LHCN-M2 (cell line): ENCODE measurements at places on chromosomes 5 and 9. TPM values are rescaled to one million over a fixed set of nuclear protein-coding genes. Genes with fewer than 3 reads are reported as not detected.

NFIB gene
- total RNA-seq, result 9.0 and 13.0 TPM in 2 replicates

BTNL8 gene
- not detected in 2 replicates for total RNA-seq

TMEM252 gene
- total RNA-seq, result not detected in 2 replicates

FOXE1 gene
- total RNA-seq, result not detected in 2 replicates

PRRT1B gene
- not detected in 2 replicates for total RNA-seq

OR1N2 gene
- total RNA-seq, result not detected in 2 replicates

LNPEP gene
- total RNA-seq, result 20.3 and 29.5 TPM in 2 replicates

DNAI1 gene
- not detected in 2 replicates for total RNA-seq

TICAM2 gene
- total RNA-seq, result 7.5 and 9.1 TPM in 2 replicates

ZNG1F gene
- total RNA-seq, result 5.0 and 18.5 TPM in 2 replicates

CHSY3 gene
- total RNA-seq, result 7.6 and 9.9 TPM in 2 replicates

FAM78A gene
- 0.58 and 1.7 TPM in 2 replicates for total RNA-seq

ZBTB43 gene
- 8.3 and 12.3 TPM in 2 replicates for total RNA-seq

CARD6 gene
- 3.2 and 4.1 TPM in 2 replicates for total RNA-seq

DMRTA1 gene
- total RNA-seq, result 2.4 and 4.2 TPM in 2 replicates

INSL6 gene
- not detected in 2 replicates for total RNA-seq

PCDHGA8 gene
- 0.26 and 0.75 TPM in 2 replicates for total RNA-seq

RASGEF1C gene
- not detected in 2 replicates for total RNA-seq

SLC25A2 gene
- 0.17 TPM in 1 of 2 replicates, not detected in the other for total RNA-seq

GABBR2 gene
- total RNA-seq, result not detected in 2 replicates

SLC46A2 gene
- total RNA-seq, result not detected in 2 replicates

IQGAP2 gene
- total RNA-seq, result 0.17 and 1.3 TPM in 2 replicates

EQTN gene
- not detected in 2 replicates for total RNA-seq

SAXO1 gene
- 0.06 TPM in 1 of 2 replicates, not detected in the other for total RNA-seq

ACTBL2 gene
- total RNA-seq, result not detected in 2 replicates

GRHPR gene
- total RNA-seq, result 195 and 217 TPM in 2 replicates

NSMF gene
- total RNA-seq, result 53.7 and 64.0 TPM in 2 replicates

ANKRD33B gene
- 0.06 and 0.46 TPM in 2 replicates for total RNA-seq

SHISAL2B gene
- total RNA-seq, result not detected in 2 replicates

FBLL1 gene
- 0.32 and 0.52 TPM in 2 replicates for total RNA-seq

N4BP3 gene
- 0.06 and 0.13 TPM in 2 replicates for total RNA-seq

TMOD1 gene
- not detected in 2 replicates for total RNA-seq

SLC36A3 gene
- total RNA-seq, result not detected in 2 replicates

IL7R gene
- 6.7 and 7.3 TPM in 2 replicates for total RNA-seq

TRIM36 gene
- total RNA-seq, result 3.9 and 5.4 TPM in 2 replicates

ARSI gene
- 6.2 and 11.0 TPM in 2 replicates for total RNA-seq

EXD3 gene
- total RNA-seq, result 4.0 and 6.5 TPM in 2 replicates

SGCD gene
- total RNA-seq, result 18.9 and 22.4 TPM in 2 replicates

PCDHGA3 gene
- 0.57 TPM in 1 of 2 replicates, not detected in the other for total RNA-seq

TMEFF1 gene
- total RNA-seq, result 0.51 and 2.4 TPM in 2 replicates
